ENCODE measurements at places on chromosomes 7 and 10. TPM values are rescaled to one million over a fixed set of nuclear protein-coding genes. Genes with fewer than 3 reads are reported as not detected.

GRCh38 chr10:94402843-94403379 lies 570 bp downstream of the TBC1D12 start:
- DNase-seq = no peak

DNA sequence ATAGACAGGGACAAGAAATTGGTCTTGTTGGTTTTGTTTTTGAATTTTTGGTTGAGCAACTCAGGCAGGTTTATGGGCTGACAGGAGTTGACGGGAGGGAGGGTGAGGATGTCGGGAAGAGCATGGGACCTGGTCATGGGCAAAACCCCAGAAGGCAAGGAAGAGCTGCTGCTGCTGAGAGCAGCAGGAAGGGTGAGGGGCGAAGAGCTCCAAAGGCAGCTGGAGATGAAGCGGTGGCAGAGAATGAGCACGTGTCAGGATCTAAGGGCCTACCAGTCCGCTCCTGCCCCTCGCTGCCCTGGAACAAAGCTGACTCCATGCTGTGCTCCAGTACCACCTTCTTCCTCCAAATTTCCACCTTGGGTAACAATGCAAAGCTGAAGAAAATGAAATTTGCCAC lies 84.3 kb downstream of the ARHGAP22 start:
- DNase-seq = no peak

DNA sequence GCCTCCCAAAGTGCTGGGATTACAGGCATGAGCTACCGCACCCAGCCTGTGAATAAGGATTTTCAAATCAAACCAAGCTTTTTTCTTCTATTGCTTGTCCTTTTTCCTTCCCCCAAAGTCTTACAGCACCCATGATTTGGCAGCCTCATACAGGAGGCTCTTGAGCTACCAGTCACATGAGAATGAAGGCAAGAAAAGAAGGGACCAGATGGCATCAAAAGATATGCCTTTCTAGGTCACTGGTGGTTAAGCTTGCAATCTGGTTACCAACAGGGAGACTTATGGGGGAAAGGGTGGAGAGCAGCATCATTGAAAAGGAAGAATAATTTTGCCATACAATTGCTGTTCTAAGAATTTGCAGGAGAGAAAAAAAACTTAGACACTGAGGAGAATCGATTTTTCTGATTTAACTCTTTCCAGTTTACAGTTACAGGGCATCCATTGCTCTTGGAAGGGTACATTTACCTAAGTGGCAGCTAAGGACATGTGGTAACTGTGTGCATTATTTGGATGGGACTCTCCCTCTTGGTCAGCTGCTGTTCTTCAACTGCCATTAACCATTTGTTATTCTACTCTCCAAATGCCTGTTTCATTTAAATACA lies 29.5 kb downstream of the SMNDC1 start:
- DNase-seq = no peak

DNA sequence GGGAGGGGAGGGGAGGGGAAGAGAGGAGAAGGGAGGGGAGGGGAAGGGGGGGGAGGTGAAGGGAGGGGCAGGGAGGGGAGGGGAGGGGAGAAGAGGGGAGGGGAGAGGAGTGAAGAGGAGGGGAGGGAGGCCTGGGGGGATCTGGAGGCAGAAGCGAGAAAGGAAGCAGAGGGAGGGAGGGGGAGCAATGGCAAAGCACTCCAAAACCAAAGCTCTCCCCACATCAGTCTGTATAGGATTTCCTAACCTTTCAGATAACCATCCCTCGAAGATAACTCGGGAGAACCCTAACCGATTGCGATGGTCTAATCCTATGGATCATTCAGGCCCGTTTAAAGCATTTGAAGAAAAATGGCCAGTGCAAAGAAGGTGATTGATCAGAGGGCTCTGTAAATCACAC lies 19.0 kb downstream of the EBF3 start:
- DNase-seq = no peak

DNA sequence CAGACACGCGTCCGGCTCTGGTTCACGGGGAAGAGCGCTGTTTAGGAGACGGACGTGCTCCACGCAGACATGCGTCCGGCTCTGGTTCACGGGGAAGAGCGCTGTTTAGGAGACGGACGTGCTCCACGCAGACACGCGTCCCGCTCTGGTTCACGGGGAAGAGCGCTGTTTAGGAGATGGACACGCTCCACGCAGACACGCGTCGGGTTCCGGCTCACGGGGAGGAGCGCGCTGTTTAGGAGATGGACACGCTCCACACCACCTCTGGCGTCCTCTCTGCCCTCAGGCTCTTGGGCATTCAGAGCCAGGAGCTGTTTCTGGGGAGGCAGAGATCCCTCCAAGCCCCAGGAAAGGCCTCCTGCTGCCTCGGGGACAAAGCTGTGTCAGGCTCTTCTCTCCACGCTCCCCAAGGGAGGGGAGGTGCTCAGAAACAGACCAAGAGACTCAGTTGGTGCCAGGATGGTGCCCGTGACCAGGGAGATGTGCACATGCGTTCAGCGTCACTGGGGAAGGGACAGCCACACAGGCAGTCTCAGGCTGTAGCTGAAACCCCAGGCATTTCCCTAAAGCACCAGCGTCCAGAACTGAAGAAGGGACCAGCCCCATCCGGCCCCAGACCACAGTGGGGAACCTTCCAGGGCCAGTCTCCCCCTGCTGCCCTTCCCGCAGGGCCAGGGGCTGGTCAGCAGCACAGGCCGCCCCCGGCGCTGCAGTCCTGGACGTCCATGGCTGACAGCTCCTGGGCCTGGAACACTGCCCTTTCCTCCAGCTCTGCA lies 175.6 kb downstream of the ELFN1 start:
- DNase-seq = no peak

STAMBPL1 gene
- total RNA-seq = 28.8 TPM

CFAP70 gene
- 0.39 TPM for total RNA-seq
